Activated CD4-positive, alpha-beta T cell treated with anti-CD3 and anti-CD28 coated beads, Interleukin-10, Interleukin-2, amounts not matched to agents 100 ng/mL and 50 ng/mL, durations not matched to agents 16 hours and 8 hours (primary cell): ENCODE measurements at places on chromosomes 6 and 20.
A peak's percentile ranks its signal among the peaks of the same experiment; 100 is the strongest.

DNA sequence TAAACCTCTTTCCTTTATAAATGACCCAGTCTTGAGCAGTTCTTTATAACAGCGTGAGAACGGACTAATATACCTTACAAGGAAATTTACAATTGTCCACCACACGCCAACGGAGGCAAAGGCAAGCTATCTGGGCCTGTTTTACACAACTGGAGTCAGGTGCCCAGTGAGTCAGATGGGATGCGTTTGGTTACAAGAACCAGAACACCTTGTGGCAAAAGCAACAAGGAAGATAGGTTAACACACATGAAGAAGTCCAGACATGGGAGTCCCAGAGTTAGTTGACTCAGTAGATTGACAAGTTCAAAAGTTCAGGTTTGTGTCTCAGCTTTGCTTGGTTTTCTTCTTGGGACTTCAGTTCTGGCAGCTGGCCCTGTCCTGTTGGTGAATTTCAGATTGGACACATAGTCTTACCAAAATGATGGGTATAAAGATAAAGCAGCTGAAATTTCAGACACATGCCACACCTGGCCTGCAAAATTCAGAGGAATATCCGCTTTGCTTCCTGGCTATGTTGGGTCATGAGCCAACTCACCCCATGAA lies 97.9 kb downstream of the PXDC1 start:
- no peak for DNase-seq

DNA sequence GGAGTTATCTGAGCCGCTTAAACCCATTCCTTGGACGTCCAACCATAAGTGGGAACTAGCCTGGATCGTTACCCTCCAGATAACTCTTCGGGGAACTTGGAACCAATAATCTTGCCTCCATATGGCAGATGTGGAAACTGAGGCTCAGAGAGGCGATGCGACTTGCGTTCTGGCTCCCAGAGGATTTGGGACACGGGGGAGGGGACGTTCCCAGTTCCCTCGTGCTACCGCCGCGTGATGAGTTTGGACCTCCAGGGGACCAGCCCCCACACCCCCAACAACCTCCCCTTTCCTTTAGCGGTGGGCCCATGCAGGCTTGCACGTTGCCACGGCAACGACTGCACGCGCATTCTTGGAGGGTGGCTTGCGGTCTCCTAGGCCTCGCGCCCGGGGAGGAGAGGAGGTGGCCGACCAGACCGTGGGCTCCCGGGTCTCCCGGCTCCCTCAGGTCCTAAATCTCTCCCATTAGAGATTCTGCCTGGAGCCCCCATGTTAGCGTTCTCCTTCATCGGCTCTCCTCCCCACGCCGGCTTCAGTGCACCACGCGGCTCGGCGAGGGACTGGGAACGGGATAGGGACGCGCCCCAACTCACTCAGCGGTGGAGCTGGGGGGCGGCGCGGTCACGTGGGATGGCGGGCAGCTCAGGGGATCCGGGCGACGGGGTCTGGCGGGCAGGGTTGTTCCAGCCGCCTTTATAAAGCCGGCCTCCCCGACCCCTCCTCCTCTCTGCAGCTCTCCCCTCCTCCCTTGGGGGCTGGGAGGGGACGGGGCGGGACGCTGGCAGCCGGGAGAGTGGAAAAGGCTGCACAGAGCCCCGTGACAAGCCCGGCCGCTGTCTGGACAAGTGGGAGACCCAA lies at the start of gene PLTP:
Gene PLTP, minus strand, starts transcription at position 670 of the 858 bp plus-strand sequence. CDS start 703 bp downstream, outside the sequence.
- peak; percentile 36 for DNase-seq

DNA sequence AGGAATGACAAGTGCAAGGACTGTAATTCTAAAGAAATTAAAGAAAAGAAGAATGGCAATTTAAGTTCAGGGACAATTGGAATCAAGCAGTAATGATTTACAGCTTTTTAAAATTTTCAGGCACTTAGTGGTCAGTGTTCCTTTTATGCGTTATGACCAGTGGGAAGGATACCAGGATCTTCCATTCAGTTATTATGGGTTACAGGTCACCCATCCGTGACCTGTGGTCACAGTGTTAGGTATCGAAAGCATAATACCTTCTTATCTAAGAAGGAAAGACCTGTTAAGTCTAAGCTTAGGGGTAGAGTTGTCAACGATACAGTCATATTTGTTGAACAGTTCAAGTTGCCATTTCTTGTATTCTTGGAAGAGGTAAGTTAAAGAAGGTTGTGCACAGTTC lies 253.8 kb downstream of the LAMA2 start:
- DNase-seq, result no peak

DNA sequence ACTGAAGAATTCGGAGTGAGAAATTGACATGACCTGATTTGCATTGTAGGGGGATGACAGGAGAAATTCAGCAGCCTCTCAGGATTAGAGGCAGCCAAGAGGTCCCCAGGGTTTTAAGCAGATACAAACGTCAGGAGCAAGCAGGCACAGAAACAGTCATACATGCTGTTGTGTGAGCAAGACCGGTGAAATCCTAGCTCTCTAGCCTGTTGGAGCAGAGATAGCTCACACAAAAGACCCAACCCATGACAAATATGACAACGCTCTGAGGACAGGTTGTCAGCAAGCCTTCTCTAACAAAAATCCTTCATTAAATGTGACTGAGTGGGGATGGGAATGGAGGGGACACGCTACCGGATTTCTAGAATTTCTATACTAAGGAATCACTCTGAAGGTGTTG lies 23.0 kb upstream of the AKAP12 start:
- DNase-seq, result no peak

- DNase-seq, result no peak
Observed at GRCh38 chr20:40778894-40779496, 90.0 kb upstream of the MAFB start.

DNA sequence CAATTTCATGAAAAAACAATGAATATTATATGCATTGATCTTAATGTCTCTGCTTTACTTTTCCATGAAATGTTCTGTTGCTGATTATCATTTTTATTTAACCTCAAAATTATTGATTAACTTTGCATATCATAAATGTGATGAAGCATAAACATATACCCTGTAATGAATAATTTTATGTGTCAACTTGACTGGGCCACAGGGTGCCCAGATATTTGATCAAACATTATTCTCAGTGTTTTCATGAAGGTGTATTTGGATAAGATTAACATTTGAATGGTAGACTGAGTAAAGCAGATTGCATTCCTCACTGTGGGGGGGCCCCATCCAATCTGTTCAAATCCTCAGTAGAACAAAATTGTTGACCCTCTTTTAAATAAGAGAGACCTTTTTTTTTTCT lies 265.2 kb downstream of the CENPW start:
- DNase-seq, result no peak

- no peak for DNase-seq
Observed at GRCh38 chr6:14505401-14505800, 387.8 kb downstream of the CD83 start.

GRCh38 chr20:48246061-48246790 lies 460.9 kb upstream of the SULF2 start:
- no peak for DNase-seq

- no peak for DNase-seq
Observed at GRCh38 chr6:44457596-44457995, 70.1 kb downstream of the CDC5L start.

DNA sequence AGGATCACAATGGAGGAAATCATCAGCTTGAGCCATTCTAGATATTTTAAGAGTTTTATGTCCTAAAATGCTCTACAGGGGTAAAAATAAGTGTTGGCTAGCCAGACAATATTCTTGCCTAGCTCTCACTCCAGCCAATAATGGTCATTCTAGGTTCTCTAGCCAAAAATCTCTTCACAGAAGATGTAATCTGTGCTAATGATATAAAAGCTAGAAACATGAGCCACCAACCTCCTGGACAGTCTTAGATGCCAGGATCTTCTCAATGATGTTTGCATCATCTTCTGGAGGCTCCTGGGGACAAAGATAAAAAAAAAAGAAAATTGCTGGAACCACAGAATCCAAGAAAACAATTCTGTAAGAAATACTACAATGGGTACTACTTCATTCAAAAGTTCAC lies 119.1 kb downstream of the CHD6 start:
- DNase-seq, result no peak

- no peak for DNase-seq
Observed at GRCh38 chr20:56986931-56987720, 279.3 kb downstream of the BMP7 start.

- DNase-seq, result no peak
Observed at GRCh38 chr6:134774201-134774638, 175.7 kb downstream of the ALDH8A1 start.

DNA sequence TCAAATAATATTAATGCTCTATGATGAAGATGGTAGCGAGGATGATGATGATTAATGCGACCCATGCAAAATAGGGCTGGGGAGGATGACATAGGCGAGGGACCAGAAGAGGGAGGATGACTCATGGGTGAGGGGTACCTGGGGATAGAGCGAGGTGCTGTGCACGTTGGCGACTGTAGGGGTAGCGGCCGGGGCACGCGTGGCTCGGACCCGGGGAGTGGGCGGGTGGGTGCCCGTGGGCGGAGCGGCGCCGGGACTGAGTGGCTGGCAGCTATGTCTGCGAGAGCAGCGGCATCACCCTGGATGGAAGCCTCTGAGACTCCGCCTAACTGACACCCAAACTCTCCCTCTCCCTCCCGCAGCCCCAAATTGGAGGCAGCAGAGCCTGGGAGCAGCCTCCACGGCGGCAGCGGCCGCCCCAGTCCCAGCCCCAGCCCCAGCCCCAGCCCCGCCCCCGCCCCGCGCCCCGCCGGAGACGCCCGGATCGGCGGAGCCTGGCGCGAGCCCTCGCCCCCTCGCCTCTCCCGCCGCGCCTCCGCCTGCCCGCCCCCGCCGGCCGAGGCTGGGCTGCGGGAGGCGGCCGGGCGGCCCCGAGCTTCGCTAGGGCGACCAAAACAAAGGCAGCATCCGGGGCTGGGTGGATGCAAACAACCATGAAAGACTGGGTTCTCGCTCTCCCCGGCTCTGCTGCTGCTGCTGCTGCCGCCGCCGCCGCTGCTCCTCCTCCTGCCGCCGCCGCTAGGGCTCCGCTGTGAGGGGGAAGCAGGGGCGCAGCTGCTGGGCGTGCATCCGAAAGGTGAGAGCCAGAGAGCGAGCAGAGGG lies at the start of gene RIMS1:
Gene RIMS1, plus strand, starts transcription at position 367 of the 822 bp plus-strand sequence. CDS start 474 bp downstream, outside the sequence.
- DNase-seq, result peak; percentile 14

GRCh38 chr6:131683479-131683878 lies 17.7 kb downstream of the OR2A4 start:
- peak; percentile 70 for DNase-seq

- DNase-seq, result no peak
Observed at GRCh38 chr20:8621001-8621400, 447.9 kb upstream of the PLCB4 start.

DNA sequence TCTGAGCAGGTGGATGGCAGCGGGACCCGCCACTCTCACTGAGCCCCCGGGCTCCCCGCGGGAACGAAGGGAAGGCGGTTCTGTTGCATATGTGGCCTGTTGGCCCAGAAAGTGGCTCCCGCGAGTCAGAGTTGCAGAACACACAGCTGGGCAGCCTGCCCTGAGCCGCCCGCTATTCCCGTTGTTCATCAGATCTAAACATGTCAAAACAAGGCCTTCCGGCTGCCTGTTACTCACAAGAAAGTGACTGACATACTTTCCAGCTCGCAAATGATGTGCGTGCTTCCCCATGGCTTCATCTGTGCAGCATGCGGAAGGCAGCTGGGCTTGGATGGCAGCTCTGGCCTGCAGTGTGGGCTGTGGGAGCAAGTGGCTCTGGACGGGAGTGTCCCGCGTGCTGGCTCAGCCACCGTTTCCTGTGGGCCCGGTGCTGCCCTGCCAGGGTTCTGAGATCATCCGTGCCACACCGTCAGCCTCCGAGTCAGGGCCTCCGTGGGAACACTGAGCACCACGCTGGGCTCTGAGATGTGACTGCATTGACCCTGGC lies 227.3 kb downstream of the ERMARD start:
- DNase-seq, result no peak

DNA sequence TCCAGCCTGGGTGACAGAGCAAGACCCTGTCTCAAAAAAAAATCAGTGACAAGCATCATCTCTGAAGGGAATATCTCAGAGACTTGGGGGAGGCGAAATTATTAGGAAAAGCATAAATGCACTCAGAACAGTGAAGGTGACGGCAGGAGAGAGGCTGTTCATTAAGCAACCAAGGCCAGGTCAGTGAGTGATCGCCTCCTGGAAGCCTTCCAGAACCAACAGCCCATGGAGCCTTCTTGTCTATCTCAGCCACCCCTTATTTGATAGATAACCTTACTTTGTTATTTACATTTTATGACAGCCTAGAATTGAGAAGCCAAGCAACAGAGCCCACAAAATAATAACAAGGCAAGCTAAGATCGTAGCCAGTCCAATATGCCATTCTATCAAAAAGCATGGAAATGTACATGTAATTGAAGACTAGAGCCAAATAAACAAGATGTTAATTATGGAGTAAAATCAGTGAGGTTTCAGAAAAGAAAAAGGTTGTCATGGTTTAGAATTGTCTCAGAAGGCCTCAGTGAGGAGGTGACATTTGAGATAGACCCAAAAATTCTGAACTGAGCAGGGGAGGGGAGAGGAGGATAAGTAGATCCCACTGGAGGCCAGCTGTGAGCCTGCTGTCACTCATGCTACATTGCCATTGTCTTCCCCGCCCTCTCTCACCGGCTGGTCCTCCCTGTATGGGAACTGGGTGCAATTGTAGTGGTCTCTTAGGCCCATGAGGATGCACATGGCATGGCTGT lies 17.8 kb downstream of the BNIP5 start:
- DNase-seq, result no peak

GRCh38 chr6:3929281-3929798 lies 80.2 kb downstream of the FAM50B start:
- DNase-seq, result no peak

GRCh38 chr6:47363736-47364135 lies 54.0 kb upstream of the TNFRSF21 start:
- DNase-seq, result no peak

GRCh38 chr6:51983564-51983963 lies 103.8 kb downstream of the PKHD1 start:
- no peak for DNase-seq

DNA sequence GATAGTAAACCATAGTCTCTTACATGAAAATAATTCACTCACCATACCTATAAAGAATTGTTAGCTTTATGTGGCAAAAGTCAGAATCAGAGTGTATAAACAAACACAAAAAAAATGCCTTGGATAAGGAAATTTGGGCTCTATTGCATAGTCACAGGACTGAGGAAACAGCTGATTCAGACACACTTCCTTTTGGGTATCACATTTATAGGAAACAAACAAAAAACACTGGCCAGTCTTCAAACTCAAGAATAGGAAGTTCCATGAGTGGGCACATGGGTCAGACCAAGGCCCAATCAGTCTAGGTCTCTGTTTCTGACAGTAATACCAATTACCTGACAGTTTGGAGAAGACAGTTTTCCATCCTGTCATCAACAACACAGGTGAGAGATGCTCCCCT lies 8.0 kb downstream of the SLC18B1 start:
- DNase-seq, result no peak

- DNase-seq, result no peak
Observed at GRCh38 chr6:151180330-151181048, 59.3 kb upstream of the AKAP12 start.

DNA sequence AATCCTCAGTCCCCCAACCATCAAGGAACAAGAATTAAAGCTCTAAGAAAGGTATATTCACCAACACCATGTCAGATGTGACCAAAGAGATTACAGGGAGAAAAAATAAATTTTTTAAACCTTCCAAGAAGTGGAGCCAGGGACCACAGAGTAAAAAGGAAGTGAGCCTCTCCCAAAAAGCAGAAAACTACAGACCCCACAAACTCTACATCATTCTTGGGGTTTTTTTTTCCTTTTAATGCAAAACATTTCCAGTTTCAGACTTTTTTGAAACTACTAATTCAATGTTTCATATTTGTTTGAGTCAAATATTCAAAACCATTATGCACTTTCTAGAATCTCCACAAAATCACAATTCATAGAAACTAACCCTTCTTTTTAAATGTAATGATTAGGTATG lies 6.8 kb upstream of the IL17F start:
- peak; percentile 46 for DNase-seq
